ENCODE measurements at places on chromosomes 3 and 15.
A peak's percentile ranks its signal among the peaks of the same experiment; 100 is the strongest.

- no peak for DNase-seq
Observed at GRCh38 chr3:152706991-152707713, 127.8 kb upstream of the P2RY1 start.

- peak; percentile 17 for DNase-seq
Observed at GRCh38 chr3:142027735-142028134, 121.6 kb downstream of the TFDP2 start.

- DNase-seq = peak; percentile 51
Observed at GRCh38 chr3:141530415-141530768, 43.6 kb downstream of the RASA2 start.

GRCh38 chr3:134978658-134979057, 183.6 kb downstream of the EPHB1 start:
- DNase-seq = no peak

DNA sequence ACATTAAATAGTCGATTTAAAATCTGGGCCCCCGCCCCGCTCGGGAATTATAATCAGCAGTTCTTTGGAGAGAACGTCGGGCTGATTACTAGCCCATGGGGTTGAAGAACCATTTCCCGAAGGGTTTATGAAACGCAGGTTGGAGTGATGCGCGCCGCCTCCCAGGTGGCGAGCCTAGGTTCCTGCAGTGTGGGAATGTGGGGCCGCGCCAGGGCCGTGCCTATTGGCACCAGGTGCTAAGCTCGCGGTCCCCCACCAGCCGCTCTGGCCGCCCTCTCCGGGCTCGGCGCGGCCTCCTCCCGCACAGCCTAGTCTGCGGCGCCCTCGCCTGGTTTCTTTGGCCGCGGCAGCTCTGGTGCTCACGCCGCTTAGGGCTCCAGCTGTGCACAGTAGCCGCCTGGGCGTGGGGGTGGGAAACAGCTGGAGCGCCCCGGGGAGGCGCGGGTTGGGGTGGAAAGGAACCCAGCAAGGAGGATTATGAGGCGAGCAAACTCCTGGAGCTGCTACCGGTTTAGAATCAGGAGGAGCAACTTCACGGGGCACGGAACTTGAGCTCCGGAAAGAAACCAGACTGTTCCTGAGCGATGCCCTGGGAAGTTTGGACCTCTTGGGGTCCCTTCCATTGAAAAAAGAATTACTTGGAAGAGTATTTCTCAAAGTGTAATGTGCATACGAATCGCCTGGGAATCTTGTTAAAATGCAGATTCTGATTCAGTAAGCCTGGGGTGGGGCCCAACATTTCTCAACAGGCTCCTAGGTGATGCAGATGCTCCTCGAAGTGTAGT, 5.6 kb upstream of the MECOM start:
- peak; percentile 86 for DNase-seq

GRCh38 chr15:31335989-31336592, 9.5 kb downstream of the KLF13 start:
- no peak for DNase-seq

DNA sequence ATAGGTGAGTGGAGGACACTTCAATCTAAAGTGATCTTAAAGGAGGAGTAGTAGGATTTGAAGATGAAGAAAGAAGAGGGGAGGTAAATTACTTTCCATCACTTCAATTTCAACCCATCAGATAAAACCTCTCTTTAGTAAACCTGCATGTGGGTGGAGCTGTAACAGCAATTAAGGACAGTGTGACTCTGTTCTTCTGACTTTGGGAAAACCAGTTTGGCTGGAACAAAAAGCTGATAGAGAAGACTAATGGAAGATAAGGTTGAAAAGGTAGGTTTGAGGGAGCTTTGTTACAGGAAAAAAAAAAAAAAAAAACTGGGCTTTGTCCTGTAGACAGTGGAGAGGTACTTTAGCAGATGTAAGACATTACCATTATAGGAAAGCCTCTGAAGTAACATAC, 4.5 kb upstream of the GSK3B start:
- no peak for DNase-seq

- no peak for DNase-seq
Observed at GRCh38 chr3:10387881-10388609, 67.1 kb upstream of the SEC13 start.

DNA sequence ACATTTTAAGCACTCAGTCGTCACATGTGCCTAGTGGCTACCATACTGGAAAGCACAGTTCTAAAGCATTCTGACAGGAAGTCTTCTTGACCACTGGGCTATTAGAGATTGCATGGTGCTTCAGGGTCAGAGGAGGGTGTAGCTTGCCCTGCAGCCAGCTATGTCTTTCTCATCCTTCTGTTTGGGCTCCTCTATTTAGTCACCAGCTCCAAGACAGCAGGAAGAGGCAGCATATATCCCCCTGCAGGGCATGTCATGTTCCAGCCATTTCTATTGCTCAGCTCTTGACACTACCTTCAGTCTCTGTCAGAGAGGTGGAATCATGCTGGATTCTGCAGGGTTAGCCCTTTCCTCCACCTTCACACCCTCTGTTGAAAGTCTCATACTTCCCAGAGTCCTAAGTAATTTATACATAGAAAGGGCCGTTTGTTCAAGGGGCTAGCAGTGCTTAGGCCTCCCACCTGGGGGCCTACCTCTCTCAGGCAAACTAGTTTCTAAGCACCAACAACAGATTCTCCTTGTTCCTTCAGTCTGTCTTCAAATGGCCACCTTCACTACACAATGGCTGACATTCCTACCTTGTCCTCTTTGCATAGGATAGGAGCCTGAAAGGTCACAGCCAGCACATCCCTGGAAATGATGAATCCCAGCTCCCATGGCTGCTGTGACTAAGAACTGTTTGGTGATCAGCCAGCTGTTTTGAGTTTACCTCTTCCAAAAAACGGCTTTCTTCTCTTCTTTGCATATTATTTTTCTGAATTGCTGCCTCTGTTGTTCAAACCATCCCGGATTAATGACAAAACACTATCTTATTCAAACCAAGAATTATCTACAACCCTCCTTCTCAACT, 115.7 kb upstream of the BFSP2 start:
- DNase-seq = peak; percentile 23

- DNase-seq = peak; percentile 91
Observed at GRCh38 chr3:129316248-129317013, 37.8 kb downstream of the HMCES start.

- DNase-seq = no peak
Observed at GRCh38 chr15:42156243-42156922, at the start of gene PLA2G4F. TSS of gene PLA2G4F (minus strand) at chr15:42156636. CDS start at chr15:42156549, 87 bp downstream.

DNA sequence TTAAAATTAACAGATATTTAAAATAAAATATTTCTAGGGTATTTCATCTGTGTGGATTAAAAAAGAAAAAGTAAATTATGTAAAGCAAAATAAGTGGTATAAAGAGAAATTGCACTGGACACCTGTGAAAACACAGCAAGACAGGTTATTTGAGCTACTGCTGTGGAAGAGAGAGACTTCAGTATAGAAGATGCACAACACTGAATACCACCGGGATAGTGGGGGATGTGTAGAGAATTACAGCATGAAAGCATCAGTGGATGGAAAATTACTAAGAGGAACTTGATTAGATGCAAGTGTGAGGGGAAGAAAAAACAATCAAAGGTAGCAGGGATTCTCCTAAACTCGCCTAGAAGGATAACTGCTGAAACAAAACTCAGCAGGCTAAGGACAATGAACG, 1242.5 kb upstream of the GBE1 start:
- DNase-seq = no peak

DNA sequence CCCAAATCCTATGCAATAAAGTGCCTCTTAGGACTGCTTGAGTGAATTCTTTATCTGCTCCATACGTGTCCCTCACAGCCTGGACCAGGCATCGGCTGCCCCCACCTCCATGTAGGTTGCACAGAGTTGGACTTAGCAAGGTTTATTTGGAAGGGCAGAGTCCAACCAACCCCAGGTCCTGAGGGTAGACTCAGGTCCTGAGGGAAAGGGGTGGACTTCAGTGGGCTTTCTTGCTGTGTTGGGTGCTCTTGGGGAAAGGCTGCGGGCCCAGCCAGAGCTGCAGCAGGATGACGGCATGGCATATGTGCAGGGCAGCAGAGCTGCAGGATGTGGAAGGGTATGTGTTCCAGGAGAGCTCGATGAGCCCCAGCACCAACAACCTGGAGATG, 6.5 kb downstream of the ALG3 start:
- DNase-seq = no peak

DNA sequence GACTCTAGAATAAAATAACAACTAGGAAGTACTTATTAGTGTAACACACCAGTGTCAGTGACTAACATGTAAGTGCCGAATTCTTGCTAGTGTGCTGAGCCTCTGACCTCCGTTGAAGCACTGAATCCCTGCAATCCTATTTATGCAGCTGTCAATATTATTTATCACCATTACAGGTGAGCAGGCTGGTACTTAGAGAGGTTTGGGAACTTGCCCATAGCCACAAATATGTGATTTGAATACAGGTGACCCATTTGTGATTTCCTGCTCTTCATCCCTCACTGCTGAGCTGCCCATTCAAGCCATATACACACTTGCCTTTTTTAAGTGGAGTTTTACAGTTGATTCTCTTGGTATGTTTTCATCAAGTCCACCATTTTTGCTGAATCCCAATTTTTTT, 12.2 kb downstream of the EIF4E3 start:
- DNase-seq = no peak

DNA sequence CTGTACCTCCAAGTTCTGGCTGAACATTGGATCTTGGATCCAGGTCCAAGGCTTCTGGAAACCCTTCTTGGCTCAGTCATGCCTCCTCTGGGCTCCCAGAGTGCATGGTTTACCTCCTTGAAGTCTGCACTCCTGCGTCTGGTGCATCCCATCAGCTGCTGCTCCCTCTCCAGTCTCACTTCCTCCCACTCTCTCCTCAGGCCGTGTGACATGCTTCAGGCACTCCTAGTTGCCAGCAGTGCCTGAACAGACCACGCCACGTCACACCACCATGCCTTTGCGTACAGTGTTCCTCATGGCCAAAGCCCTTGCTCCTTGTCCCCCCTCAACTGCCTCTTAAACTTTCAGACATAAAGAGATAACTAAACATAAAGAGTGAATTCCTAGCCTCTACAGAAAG, 5.7 kb downstream of the GPR27 start:
- DNase-seq = no peak

DNA sequence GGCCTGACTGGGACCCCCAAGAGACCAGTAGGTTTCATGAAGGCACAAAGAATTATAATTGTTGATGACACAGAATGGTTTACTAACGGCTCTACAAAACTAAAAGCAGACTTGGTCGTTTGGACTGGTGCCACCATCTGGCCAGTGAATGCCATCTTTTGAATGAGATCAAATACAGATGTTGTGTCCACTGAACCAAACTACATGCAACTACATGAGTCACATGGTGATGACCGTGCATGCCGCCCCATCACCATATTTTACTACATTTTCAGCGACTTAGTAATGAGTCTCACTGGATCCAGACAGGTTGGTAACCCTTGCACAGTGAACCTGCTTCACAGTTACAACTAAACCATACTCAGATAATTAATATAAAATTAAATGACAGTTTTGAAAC, 803.3 kb downstream of the DIPK2A start:
- DNase-seq = peak; percentile 41

- no peak for DNase-seq
Observed at GRCh38 chr3:127067116-127067910, 84.4 kb downstream of the PLXNA1 start.

GRCh38 chr3:170475092-170475685, 56.5 kb downstream of the CLDN11 start:
- no peak for DNase-seq

- peak; percentile 61 for DNase-seq
Observed at GRCh38 chr3:49867871-49868321, 1.8 kb downstream of the CAMKV start.

- no peak for DNase-seq
Observed at GRCh38 chr3:194161131-194162045, 25.4 kb downstream of the HES1 start.

DNA sequence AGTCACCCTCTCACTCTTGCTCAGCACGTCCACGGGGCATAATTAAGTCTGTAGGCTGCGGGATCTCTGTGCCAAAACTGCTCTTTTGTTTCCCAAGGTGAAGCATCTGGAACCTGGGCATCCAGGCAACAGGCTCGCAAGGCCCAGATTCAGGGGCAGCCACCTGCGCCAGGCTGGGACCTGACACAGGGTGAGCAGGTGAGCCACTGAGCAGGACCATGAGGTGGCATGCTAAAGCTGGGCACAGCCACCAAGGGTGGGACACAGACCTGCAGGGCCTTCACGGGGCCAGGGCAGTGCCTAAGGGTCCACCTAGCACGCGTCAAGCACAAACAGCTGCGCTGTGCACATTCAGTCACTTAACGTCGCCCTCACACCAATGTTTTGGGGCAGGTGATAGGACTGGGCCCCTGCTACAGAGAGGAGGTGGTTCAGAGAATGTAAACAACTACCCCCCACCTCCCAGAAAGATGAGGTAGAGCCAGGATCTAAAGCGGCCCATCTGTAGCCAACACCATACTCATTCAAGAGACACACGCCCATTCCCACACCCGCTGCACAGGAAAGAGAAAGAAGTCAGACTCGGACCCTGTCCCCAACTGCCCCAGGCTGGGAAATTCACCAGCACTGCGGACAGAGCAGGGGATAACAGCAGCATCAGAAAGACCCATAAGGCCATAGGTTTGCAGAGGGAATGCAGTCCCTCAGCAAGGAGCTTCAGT, 16.3 kb downstream of the XXYLT1 start:
- no peak for DNase-seq

DNA sequence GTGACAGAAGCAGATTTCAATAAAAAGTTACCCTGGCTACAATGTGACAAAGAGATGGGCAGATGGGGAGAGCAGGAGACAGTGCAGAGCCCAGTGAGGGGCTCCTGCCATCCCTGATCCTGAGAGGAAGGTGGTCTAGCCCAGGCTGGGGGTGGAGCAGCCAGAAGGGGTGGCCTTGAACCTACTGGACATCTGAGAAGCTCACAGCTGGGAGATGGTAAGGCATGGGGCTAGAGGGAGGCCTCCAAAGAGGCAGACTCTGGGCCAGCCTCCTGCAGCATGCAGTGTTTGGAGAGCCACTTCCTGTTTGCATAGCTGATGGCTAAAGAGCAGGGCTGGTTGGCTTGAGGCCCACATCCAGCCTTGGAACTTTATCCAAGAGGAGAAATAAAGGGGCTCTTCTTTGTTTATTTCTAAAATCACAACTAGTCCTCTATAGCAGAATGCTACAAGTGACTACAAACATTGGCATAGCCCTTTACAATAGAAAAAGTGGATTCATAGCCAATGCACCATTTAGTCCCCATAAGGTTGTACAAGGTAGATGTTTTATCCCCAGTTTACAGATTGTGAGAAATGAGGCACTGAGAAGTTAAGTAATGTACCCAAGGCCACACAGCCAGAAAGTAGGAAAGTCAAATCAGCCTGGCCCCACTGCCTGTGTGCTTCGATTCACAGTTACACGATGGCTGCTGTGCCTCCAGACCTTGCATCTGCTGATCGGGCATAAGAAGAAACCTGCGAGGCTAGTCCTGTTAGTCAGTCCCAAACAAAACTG, 4.6 kb downstream of the EFCC1 start:
- peak; percentile 53 for DNase-seq

- DNase-seq = no peak
Observed at GRCh38 chr3:181824961-181825360, 113.2 kb downstream of the SOX2 start.

GRCh38 chr3:162632672-162633071, 1136.1 kb downstream of the OTOL1 start:
- DNase-seq = peak; percentile 7

- no peak for DNase-seq
Observed at GRCh38 chr3:154743418-154743817, 313.4 kb upstream of the GPR149 start.

GRCh38 chr15:43168192-43169107, 16.8 kb upstream of the CCNDBP1 start:
- DNase-seq = no peak

GRCh38 chr3:58095603-58096138, 87.4 kb downstream of the FLNB start:
- no peak for DNase-seq

Data from AG20443 (cell line).